ENCODE measurements at places on chromosomes 16 and 17. TPM values are rescaled to one million over a fixed set of nuclear protein-coding genes. Genes with fewer than 3 reads are reported as not detected.

RAB26 gene
- 1.9 TPM for total RNA-seq

HEATR9 gene
- total RNA-seq = not detected

TBC1D3 gene
- total RNA-seq = not detected

PRSS33 gene
- total RNA-seq = 0.10 TPM

DNA sequence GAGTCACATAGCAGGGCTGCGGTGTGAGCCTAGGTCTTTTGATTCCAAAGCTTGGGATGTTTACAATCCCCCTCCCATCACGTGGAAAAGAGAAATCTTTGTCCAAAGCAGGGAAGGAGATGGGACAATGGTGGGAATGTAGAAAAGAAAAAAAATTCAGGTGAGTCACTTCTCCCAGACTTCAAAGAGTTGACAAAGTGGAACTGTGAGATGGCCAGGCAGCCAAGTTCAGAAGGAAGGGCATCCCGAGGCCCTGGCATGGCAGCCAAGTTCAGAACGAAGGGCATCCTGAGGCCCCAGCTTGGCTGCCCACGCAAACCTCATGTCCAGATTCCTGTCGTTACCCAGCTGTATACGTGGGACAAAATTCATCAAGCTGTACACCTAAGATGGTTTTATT, 47.5 kb downstream of the FOXL1 start:
- DNase-seq = no peak

GRCh38 chr16:77969861-77970260, 52.5 kb upstream of the CLEC3A start:
- no peak for DNase-seq

- no peak for DNase-seq
These were observed 198.0 kb downstream of the C16orf95 start for GRCh38 chr16:87119168-87119567.

DNA sequence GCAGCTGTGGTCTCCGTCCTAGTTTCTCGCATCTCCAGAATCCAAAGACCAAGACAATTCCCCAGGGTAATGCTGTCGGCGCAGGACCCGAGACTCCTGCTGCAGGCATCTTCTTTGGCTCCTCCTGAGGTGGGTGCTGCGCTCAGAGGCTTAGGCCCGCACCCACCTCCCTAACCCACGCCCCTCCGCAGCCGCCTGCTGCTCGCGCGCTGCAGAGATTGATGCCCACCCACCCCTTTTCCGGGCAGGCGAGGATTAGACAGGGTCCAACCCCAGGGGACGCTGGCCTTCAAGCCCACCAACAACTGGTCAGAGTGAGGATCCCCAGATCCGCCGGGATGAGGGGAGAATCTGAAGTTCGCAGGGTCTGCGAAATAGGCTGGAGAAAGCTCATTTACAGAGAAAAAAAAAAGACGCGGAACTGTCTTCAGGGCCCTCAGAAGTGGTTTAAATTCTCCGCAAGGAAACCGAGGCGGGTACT, 27.9 kb downstream of the SLFN11 start:
- no peak for DNase-seq

DNA sequence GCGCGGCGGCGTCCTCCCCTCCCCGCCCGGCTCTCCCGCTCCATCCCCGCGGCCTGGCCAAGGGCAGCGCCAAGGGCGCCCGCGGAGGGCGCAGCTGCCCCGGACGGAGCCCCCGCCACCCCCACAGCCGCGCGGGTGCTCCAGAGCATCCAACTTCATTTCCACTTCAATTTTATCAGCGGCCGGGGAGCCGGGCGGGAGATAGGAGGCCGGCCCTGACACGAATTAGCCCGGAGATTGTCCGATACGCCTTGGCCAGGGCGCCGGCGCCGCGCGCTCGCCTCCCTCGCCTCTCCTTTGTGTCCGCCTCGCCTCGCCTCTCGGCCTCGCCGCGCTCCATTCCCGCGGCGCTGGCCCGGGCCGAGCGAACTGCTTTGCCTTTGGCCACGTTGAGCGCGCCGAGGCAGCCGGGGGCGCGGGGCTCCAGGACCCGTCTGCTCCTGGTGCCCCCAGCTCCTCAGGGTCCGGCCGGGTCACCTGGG, 129.1 kb upstream of the LHX1 start:
- no peak for DNase-seq

GRCh38 chr16:83588070-83588469, 219.7 kb upstream of the HSBP1 start:
- DNase-seq = no peak

DNA sequence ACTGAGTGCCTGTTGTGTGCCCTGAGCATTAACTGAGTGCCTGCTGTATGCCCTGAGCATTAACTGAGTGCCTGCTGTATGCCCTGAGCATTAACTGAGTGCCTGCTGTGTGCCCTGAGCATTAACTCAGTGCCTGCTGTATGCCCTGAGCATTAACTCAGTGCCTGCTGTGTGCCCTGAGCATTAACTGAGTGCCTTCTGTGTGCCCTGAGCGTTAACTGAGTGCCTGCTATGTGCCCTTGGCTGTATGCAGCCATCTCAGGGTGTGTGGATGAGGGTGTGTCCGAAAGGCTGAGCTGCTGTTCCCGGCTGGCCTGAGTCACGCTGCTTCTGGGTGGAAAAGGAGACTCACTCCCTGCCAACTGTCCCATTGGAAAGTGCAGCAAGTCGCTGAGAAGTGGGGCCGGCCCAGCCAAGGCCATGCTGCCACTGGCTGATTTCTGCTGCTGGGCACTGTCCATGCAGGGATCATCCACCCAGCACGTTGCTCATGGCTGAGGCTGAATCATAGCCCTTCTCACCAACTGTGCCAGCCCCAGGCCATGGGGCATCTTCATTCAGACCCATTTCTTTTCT, 113.8 kb downstream of the OR1D5 start:
- peak; percentile 41 for DNase-seq

DNA sequence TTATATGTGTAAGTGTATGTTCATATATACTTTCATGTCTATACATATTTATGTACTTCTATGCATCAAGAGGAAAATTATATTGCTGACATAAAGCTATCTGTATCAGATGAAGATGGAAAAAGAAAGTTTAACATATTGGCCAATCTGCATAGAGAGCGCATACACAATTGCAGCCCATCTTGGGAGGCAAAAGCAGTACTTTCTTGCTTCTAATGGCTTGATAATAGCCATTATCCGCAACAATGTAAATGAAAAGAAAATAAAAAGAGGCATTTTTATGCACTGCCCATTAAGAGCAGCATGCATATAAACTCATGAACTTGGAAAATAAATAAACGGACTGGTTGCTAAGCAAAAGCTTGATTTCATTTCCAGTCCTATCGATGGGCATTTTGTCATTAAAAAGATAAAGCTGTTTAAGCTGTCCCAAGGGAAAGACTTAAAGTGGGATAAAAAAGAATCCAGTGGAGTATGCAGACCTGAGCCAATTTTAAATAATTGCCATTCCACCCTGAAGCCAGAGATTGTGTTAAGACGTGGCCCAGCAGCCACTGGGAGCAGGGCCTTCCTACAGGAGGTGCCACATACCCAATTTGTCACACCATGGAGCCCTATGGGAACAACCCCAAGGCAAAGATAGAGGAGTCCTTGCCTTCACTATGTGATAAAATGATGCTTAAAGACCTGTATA, 183.6 kb upstream of the CDH11 start:
- DNase-seq = no peak

DNA sequence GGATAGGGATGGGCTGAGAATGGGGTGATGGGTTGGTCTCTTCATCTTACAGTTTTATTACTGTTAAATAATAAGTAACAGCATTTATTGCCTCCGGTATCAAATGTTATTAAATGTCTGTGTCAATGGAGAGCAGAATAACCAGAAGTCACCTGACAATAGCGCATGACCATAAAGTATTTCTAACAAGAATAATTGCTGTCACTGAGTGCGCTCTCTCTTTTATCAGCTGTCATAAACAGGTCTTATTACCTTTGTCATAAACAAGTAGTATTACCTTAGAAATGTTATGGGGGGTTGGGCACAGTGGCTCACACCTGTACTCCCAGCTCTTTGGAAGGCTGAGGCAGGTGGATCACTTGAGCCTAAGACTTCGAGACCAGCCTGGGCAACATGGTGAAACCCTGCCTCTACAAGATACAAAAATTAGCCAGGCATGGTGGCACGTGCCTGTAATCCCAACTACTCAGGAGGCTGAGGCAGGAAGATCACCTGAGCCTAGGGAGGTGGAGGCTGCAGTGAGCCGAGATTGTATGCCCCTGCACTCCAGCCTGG, 120.6 kb downstream of the MAP2K6 start:
- DNase-seq = no peak

DNA sequence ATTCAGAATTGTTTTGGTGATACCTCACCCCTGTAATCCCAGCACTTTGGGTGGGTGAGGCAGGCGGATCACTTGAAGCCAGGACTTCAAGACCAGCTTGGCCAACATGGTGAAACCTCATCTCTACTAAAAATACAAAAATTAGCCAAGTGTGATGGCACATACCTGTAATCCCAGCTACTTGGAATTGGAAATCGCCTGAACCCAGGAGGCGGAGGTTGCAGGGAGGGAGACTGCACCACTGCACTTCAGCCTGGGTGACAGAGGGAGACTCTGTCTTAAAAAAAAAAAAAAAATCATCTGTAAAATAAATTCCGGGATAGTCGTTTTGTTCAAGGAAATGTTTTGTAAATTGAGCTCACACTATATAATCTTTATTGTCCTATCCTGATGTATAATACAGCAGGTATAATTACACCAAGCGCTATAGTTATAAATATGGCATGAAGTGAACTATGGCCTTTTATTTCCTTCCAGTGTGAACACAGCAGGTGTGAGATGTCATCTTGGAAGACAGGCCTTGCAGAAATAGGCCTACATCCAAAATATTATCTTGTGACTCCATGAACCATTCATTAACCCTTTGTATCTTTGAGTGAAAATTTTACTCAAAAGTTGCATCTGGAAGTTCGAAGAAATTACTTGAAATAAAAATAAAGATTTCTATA, 25.4 kb downstream of the PLA2G10 start:
- DNase-seq = no peak

GRCh38 chr16:5907544-5907943, 809.9 kb upstream of the EEF2KMT start:
- DNase-seq = no peak

GRCh38 chr16:56743840-56744239, 13.9 kb downstream of the NUP93 start:
- DNase-seq = peak; percentile 17

DNA sequence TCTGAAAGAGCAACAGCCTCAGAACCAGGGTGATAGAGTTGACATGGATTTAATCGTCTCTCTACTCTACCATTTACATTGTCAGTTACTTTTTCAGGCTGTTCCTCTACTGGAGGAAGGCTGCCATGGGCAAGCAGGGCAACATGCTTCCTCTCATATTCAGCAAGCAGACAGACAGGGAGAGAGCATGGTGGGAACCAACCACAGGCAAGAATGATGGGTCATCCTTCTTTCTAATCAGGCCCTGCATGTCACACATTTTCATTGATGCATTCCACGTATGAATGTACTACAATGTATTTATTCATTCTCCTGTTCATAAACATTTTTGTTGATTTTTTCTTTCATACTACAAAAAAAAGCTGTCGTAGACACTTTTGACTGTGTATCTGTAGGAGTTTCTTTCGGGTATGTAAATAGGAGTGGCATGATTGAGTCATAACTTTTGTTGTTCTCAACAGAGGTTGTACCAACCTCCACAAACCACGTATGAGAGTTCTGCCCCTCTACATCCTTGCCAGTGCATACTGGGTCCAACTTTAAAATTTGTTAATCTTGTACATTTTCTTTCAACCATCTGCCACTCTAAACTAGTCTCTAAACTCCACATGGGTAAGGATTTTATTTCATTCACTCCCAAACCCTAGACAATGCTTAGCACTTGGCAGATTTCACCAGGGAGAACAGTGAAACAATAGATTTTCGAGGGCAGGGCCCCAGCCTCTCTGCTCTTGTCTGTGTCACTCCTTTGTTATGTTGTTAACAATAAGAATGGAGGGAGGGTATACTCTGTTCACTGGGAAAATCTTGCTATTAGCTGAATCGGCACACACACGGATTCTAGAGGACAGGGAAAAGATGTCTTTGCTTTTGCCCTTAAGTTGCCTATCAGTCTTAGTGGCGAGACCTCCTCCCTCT, 58.7 kb downstream of the CMC2 start:
- no peak for DNase-seq

- no peak for DNase-seq
These were observed 21.5 kb upstream of the APOH start for GRCh38 chr17:66250686-66251085.

DNA sequence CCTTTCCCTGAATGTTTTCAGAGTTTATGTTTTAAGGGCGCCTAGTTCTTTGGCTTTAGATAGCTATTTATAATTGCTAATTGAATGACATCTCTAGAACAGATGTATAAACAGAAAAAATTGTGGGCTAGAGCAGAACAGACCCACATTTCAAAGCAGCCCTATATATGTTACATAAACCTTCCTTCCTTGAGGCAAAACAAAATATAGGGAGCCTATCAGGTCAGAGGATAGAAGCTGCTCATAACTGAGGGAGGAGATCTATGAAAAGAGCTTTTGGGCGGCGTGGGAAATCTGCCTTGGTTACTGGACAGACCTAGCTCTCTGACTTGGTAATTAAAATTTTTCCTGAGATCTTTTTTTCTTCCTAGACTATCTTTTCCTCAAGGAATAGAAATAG, 68.4 kb downstream of the SPAG9 start:
- DNase-seq = no peak

DNA sequence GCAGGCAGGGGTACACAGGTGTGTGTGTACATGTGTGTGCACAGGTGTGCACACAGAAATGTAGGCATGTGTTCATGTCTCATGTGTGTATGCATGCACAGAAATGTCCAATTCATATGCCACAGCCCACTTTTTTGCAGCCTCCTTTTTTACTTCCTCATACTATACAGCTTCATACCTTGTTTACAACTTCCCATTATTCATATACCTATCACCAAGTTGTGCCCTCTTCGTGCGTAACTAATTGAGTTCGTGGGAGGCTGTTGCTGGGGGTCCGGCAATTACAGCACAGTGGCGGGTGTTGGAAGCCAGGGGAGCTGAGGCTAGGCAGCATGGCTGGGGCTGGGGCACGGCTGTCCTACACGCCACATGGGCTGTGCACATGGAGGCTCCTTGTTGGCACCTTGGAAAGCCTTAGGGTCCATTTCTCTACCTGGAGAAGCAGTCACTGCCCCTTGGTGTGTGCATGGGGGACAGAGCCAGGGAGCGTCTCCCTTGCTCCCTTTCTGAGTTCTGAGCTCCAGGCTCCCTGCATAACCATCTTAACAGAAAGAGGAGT, 266.7 kb downstream of the ENGASE start:
- no peak for DNase-seq

Measured in H4 (cell line).